MCF 10A (cell line): ENCODE measurements at places on chromosomes 16 and 17.

GRCh38 chr17:54924405-54924804, 23.8 kb downstream of the TOM1L1 start:
- no peak for DNase-seq

DNA sequence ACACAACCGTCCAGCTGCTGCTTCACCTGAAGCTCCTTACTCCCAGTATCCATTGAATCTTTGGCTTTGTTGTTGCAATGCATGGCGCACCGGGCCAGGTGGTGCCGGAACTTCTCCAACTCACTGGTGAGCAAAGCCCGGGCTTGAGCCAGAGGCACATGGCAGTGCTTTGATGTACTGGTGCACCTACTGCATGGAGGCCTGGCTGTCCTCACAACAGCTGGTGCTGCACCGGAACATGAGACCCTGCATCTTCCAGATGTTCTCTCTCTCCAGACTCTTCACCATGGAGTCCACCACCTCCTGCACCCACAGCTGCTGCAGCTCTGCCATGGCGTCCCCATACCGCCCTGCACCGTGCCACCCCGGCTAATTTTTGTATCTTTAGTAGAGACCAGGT, 10.2 kb downstream of the TACO1 start:
- DNase-seq = no peak

GRCh38 chr16:75745823-75746222, 19.5 kb upstream of the CPHXL start:
- DNase-seq = no peak

GRCh38 chr17:43905985-43906852, 1.1 kb downstream of the MPP2 start:
- no peak for DNase-seq

- DNase-seq = no peak
Measured at GRCh38 chr17:50270435-50271362, 3.6 kb upstream of the TMEM92 start.

DNA sequence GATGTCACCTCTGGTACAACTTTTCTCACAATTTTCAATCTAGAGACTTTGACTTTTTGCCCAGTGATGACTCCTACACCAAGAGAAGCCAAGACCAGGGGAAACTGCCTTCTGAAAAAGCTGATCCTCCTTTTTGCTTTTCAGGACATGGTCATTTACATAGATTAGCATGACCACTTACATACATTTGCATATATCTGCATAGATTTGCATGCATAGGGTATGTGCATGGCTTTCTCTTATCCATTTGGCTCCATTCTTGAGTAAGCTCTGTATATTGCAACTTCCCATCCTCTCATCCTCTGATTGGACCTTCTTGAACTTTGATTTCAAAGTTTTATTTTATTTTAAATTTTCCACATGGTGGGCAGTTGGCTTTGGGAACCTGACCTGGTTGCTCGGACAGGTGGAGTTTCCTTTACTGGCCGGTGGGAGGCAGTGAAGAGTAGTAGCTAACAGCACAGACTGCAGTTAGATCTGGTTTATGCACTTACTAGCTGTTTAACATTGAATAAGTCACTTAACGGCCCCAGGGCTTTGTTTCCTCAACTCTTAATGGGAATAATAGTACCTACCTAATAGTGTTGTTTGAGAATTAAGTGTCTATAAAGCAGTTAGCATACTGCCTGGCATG, 92.9 kb downstream of the GPR139 start:
- peak; percentile 6 for DNase-seq

DNA sequence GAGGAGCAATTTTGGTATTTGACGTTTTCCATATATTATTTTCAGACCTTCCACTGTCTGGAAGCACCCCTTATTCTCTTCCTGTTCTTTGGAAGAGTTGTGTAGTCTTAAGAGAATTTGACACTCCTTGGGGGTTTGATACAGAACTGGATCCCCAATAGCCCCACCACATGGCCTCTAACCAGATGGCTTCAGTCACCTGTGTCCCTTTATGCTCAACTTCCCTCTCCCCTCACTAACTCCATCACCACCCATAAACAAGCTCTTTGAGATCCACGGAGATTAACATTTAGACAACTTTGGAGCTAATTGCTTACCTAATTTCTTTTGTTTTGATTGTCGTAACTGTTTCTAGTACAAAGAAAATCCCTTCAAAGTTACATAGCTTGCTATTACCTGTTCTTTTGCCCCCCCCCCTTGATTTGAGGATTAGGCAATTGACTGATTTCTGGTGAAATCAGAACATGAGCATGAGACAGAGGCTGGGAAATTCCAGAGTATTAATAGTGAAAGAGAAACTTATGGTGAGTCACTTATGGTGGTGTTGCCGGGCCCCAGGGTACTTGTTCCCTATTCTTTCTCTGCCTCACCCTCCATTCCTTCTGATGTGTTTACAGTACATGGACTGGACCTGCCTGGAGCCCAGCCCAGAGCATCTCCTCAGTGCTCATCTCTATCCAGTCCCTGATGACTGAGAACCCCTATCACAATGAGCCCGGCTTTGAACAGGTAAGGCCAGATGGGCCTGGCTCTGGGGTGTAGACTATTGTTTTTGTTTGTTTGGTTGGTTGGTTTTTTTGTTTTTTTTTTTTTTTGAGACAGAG, 7.5 kb downstream of the UBE2Z start:
- peak; percentile 94 for DNase-seq

DNA sequence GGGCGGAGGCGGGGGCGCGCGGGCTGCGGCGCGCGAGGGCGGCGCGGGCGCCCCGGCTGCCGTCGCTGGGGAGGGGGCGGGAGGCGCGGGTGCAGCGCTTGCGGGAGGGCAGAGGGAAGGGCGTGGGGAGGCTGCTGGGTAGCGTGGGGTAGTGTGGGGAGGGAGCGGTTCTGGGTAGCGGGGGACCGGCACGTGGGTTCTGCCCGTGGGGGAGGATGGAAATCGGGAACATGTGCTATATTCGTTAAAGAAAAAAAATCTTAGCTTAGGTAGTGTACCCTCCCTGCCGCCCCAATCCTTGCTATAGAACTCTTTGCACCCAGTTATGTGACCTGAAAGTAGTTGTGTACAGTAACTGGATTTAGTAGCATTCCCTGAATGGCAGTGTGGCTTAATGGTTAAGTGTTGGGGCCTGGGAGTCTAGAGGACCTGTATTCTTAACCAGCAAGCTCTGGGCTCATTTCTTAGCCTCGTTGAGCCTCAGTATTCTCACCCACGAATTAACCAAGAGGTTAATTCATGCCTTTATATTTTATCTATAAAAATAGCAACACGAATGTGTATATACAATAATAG, 646 bp downstream of the RABEP1 start:
- peak; percentile 25 for DNase-seq

DNA sequence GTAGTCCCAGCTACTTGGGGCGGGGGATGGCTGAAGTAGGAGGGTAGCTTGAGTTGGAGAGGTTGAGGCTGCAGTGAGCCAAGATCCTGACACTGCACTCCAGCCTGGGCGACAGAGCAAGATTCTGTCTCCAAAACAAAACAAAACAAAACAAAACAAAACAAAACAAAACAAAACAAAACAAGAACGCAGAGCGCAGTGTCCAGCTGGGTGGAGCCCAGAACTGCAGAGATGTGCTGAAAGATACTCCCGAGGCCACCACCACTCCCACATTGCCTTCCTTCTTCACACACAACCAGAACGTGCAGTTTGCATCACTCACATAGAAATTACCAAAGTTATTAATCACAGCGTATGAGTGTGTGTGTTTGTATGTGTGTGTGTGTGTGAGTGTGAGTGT, 222.9 kb upstream of the ASIC2 start:
- DNase-seq = no peak

- DNase-seq = peak; percentile 30
Measured at GRCh38 chr16:2339521-2340484, 725 bp downstream of the ABCA3 start.

DNA sequence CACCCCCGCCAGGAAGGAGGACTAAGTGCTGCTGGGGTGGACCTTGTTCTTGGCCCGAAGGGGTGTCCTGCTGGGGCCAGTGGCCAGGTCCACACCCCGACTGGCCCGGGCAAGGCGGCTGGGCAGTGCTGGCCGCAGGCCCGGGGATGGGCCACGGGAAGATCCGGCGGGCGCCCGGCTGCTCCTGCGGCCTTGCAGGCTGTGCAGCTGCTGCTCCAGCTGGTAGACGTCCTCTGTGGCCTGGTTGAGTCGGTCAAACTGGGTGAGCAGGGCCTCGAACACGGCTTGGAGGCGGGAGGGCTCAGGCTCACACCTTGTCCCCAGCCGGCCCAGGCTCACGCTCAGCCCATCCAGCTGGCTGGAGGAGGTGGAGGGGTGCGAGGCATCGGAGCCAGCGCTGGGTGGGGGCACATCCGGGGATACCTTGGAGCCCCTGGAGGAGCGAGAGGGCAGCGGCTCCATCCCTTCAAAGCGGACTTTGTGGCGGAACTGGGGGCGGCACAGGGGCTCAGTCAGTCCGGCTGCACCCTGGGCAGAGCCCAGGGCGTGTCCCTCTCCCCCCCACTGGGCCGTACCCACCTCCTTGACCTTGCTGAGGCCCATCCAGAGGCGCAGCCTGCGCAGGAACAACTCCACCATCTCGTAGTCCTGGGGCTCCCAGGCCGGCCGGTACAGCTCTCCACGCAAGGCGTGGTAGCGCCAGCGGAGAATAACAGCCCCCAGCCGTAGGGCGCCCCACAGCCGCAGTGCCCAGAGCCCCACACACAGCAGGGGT, 42.1 kb downstream of the TSC2 start:
- no peak for DNase-seq

- DNase-seq = peak; percentile 14
Measured at GRCh38 chr16:3980253-3981111, 100.0 kb upstream of the CREBBP start.

DNA sequence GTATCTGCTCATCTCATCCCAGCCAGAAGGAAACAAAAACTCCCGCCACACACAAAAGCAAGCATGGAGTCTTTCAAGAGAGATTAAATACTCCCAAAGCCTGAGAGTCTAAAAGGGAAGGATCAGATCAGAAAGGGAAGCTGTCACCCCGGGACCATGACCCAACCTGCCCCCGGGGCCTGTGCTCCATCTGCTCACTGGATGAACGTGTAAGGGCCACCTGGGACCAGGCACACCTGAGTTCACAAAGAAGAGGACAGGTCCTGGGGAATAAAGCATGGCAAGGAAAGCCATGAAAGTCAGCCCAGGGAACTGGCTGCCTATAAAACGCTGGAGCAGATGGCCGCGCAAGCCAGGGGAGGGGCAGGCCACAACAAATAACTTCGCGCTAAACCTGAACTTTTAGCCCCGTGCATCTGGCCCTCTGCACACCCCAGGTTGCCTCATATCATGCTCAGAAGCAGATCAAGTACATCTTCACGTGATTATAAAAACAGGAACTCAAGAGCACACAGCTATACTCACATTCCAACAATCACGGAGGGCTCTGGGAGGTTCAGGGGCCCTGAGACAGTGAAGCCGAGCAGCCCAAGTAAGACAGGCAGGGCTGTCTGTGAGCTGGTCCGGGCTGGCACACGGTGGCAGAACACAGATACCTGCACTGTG, 3.4 kb downstream of the TMEM11 start:
- no peak for DNase-seq

GRCh38 chr17:21842332-21843317, 150.3 kb downstream of the KCNJ18 start:
- DNase-seq = no peak

GRCh38 chr17:35256629-35257028, 13.8 kb downstream of the SLFN5 start:
- DNase-seq = no peak

DNA sequence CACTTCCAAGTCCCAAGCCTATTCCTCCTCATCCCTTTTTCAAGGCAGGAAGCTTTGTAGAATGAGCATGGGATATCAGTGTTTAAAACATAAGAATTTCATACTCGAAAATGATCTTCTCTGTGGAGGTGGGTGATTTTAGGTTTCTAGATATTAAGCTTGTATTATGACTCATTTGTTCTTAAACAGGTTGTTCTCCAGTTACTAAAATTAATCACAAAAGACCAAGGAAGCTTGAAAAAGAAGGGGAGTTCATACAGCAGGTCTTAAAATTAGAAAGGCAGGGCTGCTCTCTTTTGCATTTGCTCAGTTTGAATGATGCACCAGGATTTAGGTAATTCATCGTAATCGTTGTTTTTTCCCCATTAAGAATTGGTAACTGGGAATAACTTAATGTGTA, 208.7 kb downstream of the PRKCA start:
- peak; percentile 18 for DNase-seq

- DNase-seq = no peak
Measured at GRCh38 chr17:7261379-7262191, 693 bp downstream of the CLDN7 start.

DNA sequence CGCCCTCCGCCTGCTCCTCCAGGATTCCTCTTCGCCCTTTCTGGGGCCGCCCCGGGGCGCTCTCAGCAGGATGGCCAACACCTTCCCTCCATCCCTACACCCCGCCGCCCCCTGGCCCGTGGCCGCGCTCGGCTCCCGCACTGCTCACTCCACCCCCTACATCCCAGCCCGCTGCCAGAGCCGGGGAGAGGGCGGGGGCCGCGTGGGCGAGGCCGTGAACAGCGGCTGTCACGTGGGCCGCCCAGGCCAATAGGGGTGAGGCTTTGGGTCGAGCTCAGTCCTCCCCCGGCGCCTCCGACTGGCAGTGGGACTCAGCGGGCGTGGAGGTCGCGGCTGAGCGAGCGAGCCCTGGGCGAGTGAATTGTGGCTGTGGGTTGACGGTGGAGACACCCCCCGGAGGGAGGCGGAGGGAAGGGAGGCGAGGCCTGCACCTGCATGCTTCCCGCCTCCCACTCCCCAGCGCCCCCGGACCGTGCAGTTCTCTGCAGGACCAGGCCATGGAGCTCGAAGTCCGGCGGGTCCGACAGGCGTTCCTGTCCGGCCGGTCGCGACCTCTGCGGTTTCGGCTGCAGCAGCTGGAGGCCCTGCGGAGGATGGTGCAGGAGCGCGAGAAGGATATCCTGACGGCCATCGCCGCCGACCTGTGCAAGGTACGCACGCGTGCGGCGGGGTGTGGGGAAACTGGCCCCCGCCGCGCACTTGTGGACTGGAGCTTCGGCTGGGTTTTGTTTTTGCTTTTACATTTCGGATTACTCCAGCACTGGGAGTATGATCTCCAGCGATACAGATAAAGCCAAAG, at the start of gene ALDH3A2:
Gene ALDH3A2 (plus strand): TSS at position 277 of the 799 bp plus-strand sequence. CDS start 221 bp downstream, at position 498.
- peak; percentile 97 for DNase-seq

DNA sequence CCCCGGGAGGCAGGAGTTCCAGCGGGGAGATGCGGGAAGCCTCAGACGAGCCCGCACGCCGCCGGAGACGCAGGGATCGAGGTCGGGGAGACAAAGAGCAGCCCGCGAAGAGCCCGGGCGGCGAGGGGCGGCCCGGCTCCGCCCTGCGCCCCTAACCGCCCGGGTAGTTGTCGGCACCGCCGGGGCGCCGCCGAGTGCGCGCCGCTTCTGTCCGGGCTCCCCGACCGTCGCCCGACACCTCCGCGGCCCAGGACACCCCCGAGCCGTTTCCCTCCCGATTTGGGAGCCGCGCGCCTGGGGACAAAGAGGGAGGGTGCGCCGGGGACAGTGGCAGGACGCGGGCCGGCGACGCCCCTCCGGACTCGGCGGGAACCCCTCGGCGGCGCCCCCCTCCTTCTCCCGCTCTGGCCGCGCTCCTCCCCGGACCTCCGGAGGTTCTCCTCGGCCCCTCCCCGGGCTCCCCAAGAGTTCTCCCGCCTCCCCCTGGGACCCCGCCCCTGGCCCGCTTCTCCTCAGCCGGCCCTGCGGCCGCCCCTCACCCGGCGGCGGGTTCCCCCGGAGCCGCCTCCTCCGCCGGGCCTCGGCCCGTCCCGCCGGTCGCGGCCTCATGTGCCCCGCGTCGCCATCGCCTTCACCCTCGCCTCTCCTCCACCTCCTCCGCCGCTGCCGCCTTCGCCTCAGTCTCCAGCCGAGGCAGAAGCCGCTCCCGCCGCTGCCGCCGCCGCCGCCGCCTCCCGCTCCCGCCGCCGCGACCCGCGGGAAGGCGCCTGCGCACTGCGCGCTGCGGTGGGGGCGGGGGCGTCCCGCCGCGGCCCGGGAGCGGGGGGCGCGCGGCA, at the start of gene GJC1:
Gene GJC1 (minus strand): TSS at position 765 of the 836 bp plus-strand sequence. CDS start 24,470 bp downstream, outside the sequence.
- peak; percentile 29 for DNase-seq
